MCF 10A (cell line): ENCODE measurements at places on chromosomes 7 and 10. TPM values are rescaled to one million over a fixed set of nuclear protein-coding genes. Genes with fewer than 3 reads are reported as not detected.

Gene ZNF117
- 3.2 and 4.8 TPM in 2 replicates for total RNA-seq

Gene ASZ1
- not detected in 2 replicates for total RNA-seq

Gene JAKMIP3
- total RNA-seq = not detected in 2 replicates

Gene VIM
- 1,413 and 1,430 TPM in 2 replicates for total RNA-seq

Gene ANKRD1
- total RNA-seq = 0.20 and 0.65 TPM in 2 replicates

Gene EEPD1
- 0.37 and 0.70 TPM in 2 replicates for total RNA-seq

Gene LEP
- total RNA-seq = not detected in 2 replicates

Gene LRRD1
- not detected in 2 replicates for total RNA-seq

Gene CALHM1
- total RNA-seq = not detected in 2 replicates

Gene MLXIPL
- 1.5 TPM in 1 of 2 replicates, not detected in the other for total RNA-seq

Gene LDB3
- 0.23 and 0.29 TPM in 2 replicates for total RNA-seq

Gene CLDN3
- total RNA-seq = not detected in 2 replicates
